Urinary bladder (tissue), 4 donors: ENCODE measurements at places on chromosomes 5 and 9. TPM values are rescaled to one million over a fixed set of nuclear protein-coding genes. Genes with fewer than 3 reads are reported as not detected.

The LRRC8A gene
- 62.3 TPM for polyA plus RNA-seq

The ACO1 gene
- 31.9 TPM for polyA plus RNA-seq

DNA sequence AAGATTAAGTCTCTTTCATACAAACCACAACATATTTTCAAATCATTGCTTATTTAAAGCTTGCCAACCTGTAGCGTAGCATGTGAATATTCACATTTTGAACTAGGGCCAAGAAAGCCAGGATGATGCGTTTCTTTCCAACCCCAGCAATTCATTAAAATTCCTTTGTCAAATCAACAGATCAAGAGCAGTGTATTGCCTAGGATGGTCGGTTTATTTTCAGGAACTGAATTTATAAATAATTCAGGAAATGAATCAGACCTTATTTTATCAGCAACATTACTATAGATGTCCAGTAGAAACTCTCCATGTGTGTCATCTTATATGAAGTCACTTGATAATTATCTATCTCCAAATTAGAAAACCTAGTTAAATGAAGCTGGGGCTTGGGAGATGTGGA lies 13.2 kb upstream of the AUH start:
- no peak for DNase-seq

- no peak for DNase-seq
Observed at GRCh38 chr9:14401911-14402310, 88.0 kb upstream of the NFIB start.

The MRPL41 gene
- 74.9 TPM for polyA plus RNA-seq

DNA sequence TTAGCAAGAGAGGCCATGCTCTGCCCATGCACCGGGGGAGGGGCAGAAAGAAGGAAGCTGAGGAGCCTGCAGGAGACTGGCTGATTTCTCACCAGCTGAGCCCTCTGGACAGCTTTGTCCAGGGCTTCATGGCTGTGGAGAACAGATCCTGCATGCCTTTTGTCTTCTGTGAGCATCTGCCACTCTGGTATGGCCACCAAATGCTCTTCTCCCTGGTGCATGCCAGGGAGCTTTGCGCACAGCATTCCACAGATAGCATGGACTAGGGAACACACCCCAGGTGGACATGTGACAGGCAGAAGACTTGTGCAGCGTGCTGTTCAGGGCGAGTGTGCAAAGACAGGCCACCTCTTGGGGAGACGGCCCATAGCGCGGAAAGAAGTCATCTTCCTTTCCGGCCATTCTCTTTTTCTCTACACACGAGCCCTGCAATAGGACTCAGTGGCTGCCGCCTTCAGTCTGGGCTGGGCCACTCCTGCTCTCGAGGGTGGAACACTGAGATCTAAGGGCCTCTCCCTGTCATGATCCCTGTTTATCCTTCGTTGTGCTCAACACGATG lies 56.7 kb downstream of the GADD45G start:
- DNase-seq, result no peak

The FAM153A gene
- 0.66 TPM for polyA plus RNA-seq

The CLIC3 gene
- polyA plus RNA-seq, result 11.0 TPM

GRCh38 chr9:34993502-34994259 lies 4.1 kb downstream of the DNAJB5 start:
- peak; percentile 26 for DNase-seq

The SDHA gene
- polyA plus RNA-seq, result 106 TPM

- DNase-seq, result no peak
Observed at GRCh38 chr5:115423541-115423940, 121.0 kb downstream of the FEM1C start.

The CYLC2 gene
- not detected for polyA plus RNA-seq

The PCDHGB1 gene
- 0.47 TPM for polyA plus RNA-seq

The CSF1R gene
- polyA plus RNA-seq, result 15.8 TPM

DNA sequence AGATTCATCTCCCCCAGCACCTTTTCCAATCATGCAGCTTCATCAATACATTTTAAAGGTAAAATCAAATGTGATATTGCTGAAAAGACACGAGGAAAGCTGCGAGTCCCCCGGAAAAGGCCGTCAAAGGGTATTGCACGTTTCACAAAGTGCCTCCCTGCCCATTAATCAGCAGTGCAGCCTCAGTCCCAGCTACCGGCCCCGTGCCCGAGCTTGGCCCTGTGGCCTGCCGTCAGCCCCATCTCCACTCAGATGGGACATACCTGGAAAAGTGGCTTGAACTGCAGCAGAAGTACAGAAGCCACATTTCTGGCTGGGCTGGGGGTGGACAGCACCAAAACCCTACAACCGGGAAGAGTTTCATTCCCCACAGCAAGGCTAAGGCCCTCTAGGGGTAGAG lies 39.9 kb upstream of the EQTN start:
- DNase-seq, result no peak
